ENCODE measurements at places on chromosomes 3 and 15. TPM values are rescaled to one million over a fixed set of nuclear protein-coding genes. Genes with fewer than 3 reads are reported as not detected.

Gene TRAT1
- 0.95 TPM for total RNA-seq

Gene UQCC5
- 5.7 TPM for total RNA-seq

Gene REC114
- total RNA-seq, result not detected

Gene SH2D7
- total RNA-seq, result not detected

Gene DUOXA1
- 12.3 TPM for total RNA-seq
